ENCODE measurements at places on chromosomes 3 and 15.

GRCh38 chr3:9401986-9402385, 4.6 kb downstream of the SETD5 start:
- no peak for DNase-seq

DNA sequence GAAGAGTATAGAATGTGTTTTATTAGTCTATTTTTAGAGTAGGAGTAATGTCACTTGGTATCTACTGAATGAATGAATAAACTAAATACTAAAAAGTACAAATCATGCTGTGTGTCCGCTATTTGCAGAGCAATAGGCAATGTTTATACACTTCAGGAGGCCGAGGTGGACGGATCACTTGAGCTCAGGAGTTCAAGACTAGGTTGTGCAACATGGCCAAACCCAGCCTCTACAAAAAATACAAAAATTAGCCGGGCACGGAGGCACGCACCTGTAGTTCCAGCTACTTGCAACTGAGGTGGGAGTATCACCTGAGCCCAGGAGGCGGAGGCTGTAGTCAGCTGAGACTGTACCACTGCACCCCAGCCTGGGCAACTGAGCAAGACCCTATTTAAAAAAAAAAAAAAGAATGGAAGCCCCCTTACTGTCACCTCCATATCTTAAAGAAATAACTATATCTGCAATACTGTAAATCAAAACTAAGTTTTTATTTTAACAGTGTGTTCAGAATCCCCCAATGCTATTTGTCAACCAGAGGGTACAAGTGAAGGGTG, 98.4 kb downstream of the DHX30 start:
- DNase-seq = no peak

GRCh38 chr15:66780172-66780972, 78.3 kb downstream of the SMAD6 start:
- DNase-seq = no peak

- DNase-seq = no peak
Observed at GRCh38 chr15:38228618-38229017, 24.0 kb upstream of the SPRED1 start.

DNA sequence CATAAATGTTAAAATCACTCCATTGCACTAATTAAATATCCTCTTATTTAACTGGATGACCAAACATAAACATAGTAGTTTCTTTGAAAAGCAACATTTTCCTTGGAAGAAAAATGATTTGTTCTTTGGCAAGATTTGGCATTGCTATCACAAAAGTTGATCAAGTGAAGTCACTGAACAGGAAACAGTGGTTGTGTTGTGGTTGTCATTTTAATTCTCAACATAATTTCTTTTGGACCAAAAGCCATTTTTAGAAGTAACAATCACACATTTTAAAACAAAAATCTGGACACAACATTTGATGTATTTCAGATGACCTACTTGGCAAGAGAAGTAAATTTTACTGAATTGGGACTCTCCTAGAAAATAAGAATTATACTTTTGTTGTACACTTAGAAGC, 872.3 kb downstream of the ROBO1 start:
- DNase-seq = no peak

- DNase-seq = no peak
Observed at GRCh38 chr3:124680521-124680920, 49.7 kb upstream of the UMPS start.

GRCh38 chr3:139794469-139795265, 116.9 kb upstream of the NMNAT3 start:
- DNase-seq = no peak

DNA sequence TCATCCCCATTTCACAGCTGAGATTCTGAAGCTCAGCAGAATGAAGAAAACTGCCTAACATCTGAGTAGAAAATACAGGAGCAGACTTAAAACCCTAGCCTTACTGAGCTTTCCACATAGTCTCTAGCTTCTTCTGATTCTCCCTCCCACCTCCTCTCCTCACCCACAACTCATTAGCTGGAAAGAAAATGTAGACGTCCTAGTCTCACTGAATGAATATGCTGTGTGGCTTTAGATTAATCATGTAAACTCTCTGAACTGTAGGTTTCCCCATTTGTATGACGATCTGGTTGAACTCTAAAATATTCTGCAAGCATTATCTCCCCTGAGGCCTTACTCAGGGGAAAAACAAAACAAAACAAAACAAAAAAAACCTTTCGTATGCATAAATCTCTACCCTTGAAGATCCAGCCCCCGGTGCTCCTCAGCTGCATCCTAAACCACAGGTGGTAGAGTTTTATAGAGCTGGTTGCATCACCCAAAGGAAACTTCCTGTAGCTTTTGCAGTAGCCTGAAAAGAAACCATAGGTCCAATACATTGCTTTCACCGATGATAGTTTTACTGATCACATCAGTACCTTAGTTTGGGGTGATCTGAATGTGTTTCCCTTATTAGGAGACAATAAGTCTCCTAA, 40.6 kb downstream of the FOXB1 start:
- no peak for DNase-seq

DNA sequence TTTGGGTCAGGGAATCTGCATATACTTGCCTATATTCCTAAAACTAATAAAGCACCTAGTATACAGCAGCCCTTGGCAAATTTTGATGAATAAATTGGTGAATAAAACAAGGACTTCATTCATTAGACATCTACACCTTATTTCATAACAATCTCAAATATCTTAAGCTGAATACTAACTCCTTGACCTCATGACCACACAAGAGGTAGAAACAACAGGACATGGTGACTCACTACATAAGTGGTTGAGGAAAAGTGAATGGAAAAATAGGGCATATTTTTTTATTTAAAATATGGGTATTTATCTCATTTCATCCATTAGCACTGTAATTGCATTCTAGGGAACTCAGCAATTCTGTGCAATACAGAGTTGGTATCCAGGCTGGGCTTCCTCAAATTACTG, 7.8 kb upstream of the STAC start:
- DNase-seq = no peak

DNA sequence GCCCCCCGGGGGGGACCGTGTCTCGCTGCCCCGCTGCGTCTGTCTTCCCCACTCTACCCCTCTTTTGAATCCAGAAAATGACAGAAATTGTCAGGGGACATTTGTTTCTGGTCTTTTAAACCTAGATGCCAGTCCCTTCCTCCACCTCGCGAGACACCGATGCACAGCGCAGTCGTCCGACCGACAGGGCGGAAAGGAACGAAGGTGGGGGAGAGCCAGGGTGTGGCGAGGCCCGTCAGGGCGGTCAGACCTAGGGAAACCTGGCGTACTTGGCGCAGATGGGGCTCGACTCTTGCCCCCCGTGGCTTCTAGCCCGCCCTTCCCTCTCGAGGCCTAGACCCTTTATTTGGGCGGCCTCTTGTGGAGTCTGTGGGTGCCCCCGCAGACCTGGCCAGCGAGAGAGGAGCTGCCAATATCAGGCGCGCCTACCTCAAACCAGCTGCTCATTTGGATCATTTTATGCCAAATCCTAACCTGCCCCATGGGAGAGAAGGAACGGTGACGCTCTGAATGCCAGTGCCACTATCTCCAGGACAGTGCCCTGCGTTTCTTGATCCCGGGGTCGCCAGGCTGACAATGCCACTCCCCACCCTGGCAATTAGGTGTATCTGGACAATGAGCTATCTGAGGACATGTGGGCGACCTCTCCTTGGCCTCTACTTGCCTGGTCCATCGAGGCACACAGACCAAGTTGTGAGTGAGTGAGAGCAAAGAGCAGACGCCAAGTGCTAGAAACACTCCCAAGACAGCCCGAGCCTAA, 500 bp upstream of the RAB6B start:
- DNase-seq = no peak

GRCh38 chr15:69530991-69531664, 78.5 kb downstream of the RPLP1 start:
- no peak for DNase-seq

DNA sequence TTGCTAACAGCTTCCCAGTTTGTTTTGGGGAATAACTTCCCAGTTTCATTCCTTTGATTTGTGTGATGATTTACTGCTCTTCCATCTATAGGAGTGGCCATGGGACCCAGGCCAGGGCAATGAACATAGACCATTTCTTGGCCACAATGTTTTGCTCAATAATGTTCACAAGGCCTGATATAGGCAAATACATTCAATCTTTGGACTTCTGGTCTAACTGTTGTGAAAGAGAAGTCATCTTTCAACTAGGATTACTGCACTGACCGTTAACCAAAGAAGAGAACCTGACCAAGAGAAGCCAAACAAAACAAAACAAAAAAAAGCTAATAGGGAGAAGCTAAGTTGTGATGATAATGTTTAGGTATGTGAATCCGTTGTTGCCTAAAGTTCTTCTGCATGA, 221.8 kb upstream of the SUCLG2 start:
- DNase-seq = no peak

GRCh38 chr3:41267975-41268640, 68.8 kb downstream of the CTNNB1 start:
- DNase-seq = no peak

DNA sequence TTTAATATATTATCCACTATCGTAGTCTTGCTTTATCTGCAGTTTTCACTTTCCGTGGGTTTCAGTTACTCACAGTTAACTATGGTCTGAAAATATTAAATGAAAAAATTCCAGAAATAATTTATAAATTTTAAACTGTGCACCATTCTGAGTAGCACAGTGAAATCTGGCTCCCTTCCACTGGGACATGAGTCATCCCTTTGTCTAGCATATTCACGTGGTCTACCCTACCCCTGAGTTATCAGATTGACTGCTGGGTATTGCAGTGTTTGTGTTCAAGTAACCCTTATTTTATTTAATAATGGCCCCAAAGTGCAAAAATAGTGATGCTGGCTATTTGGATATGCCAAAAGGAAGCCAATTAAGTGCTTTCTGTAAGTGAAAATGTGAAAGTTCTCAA, 539.5 kb upstream of the AGTR1 start:
- no peak for DNase-seq

DNA sequence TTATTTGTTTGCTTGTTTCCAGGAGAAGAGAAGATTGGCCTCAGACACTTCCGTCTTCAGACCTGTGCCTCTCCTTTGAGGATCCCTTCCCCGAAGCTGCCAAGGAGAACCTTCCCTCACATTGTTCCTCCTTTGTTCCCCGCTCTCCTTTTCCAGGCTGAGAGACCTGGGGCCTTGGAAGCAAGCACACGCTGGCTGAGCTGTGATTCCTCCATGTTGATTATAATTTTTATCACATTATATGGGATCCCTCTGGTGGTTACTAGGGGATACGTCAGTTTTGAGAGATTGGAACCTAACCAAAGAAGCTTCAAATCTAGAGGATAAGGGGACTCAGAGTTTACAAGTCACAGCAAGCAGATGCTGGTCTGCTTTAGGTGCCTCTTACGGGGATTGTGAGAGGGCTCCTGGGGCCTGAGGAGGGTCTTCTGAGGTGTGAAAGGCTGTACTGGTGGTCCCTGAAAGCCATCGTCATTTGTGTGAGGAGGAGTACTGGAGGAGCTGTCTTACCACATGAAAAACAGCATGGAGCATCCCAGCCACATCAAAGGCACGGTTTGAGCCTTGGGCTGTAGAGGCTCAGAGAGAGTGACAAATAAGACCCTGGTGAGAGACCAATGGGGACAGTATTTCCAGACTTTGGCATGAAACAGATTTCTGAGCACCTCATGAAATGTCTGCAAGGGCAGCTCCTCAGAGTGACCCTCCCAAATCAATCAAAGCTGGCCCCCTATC, 760.1 kb upstream of the CFAP20DC start:
- no peak for DNase-seq

- no peak for DNase-seq
Observed at GRCh38 chr3:8759038-8759707, 10.2 kb downstream of the OXTR start.

- DNase-seq = no peak
Observed at GRCh38 chr3:173553635-173554280, 156.2 kb downstream of the NLGN1 start.

DNA sequence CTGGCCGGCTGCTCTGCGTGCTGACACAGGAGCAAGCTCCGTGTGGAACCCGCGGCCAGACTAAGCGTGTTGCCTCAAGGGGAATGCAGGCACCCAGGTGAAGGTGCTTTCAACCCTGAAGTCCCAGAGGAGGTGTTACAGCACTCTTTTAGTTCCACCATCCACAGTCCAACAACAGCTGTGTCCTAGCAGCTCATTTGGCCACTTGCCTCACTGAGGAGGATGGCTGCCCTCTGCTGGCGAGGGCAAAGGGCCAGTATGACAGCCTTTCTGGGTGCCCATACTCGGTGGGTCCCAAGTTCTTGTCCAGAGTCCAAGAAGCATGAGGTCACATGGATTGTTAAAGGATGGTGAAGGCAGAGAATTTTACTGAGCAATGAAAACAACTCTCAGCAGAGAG, 87.8 kb downstream of the C3orf85 start:
- DNase-seq = no peak

DNA sequence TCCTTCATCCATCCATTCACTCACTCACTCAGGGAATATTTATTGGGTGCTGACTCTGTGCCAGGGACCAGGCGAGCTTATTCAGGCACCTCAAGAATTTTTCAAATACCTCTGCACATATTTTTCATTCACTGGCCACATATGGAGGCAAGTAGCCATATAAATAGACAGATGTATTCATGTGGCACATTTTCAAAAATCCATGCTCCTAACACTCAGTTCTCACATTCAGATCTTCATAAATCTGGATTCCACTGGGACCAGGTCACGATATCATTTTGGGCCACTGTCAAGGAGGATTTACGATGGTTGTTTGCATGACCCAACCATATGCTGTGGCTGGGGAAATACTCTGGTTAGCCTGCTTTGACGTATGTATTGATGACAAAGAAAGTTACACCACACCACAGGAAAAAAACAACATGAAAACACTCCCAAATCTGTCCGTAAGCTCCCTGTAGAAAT, 241.8 kb upstream of the LRTM1 start:
- no peak for DNase-seq

DNA sequence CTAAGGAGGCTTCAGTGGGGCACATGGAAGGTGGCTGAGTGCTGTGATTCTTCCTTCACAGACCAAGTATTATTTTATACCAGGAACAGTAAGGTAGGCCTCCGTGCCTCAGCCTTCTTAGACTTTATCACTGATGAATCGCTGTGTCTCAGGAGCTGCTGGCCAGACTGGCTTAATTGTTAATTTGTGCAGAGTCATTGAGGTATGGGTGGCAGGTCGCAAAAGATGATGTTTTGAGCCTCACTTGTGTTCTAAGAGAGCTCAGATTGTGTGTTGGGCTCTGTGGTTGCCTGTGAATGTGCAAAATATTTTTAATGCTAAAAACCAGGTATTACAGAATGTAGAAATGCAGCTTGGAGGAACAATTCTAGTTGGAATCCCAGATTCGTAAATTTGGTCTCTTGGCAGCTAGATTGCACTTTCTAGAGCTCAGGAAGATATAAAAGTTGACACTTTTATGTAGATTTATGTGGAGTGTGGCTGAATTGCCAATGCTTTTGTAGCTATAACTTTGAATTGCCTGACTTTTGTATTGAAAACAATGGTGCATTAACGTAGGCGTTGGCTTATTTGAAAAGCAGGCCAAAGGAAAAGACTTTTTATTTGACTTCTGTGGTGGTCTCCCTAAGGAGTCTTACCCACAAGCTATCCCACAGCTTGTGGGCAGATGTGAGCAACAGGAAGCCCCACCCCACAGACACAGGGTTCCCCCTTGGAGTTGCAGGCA, 53.4 kb downstream of the LARS2 start:
- DNase-seq = no peak

GRCh38 chr15:75694241-75695182, 18.1 kb downstream of the CSPG4 start:
- DNase-seq = peak; percentile 68

- DNase-seq = peak; percentile 14
Observed at GRCh38 chr3:85342915-85343314, 384.1 kb downstream of the CADM2 start.
